NCI-H510A (cell line): ENCODE measurements at places on chromosomes 2 and 18.

GRCh38 chr18:79798999-79799370, 1.2 kb downstream of the KCNG2 start:
- no peak for DNase-seq

DNA sequence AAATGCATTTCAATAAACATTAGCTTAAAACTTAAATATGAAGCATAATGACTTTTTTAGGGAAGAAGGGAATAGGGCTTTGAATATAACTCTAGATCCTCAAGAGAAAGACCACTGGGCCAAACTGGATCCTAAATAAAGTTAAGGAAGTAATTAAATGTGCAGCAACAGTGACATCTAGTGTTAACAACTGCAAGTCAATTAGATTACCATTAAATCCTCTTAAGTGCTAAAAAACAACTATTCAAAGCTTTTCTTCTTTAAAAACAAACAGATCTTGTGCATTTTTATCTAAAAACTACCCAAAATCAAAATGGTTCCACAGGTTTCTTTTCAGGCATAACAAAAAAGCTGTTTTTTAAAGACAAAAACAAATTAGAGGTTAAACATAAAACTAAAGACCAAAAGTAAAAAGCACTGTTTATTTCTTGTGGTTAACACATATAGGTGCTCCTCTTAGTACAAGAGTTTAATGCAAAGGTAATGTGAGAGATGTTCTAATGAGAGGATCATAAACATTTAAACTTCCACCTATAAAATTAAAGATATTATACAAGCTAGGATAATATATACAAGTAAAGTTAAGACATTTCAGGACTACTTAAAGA, 111.4 kb downstream of the THADA start:
- peak; percentile 12 for DNase-seq

GRCh38 chr18:75815767-75816166, 388.3 kb upstream of the SMIM21 start:
- DNase-seq, result no peak

- no peak for DNase-seq
These were observed 8.8 kb downstream of the TTLL4 start for GRCh38 chr2:218719457-218719856.

DNA sequence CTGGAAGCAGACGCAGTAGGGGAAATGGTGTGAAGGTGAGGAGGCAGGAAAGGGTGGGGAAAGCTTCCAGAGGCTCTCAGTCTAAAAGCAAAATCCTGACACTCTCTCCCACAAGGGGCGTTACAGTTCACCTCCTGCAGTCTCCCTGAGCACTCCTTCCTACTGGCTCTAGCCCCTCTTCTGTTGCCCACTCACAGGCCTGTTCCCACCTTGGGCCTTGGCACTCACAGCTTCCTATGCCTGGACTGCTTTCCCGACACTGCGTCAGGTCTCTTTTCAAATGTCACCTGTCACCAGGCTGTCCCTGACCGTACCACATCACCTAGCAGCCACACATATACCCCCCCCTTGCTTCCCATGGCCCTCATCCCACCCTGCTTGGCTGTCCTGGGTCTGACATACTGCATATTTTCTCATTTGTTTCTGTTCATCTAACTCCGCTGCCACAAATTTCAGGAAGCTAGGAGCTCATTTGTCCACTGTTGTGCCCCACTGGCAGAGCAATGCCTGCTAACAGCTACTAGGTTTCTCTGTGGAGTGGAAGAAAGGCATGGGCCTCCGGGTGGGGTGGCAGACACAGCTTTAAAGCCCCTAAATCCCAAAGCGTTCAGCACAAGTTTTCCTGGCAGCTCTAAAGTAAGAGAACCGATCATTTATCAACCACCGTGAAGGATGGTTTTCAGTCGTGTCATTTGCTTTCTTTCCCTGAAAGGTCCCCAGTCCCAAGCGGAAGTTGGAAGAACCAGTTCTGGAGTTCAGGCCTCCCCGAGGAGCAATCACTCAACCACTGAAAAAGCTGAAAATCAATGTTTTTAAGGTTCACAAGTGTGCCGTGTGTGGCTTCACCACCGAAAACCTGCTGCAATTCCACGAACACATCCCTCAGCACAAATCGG, 118.8 kb downstream of the ZNF532 start:
- DNase-seq, result no peak

DNA sequence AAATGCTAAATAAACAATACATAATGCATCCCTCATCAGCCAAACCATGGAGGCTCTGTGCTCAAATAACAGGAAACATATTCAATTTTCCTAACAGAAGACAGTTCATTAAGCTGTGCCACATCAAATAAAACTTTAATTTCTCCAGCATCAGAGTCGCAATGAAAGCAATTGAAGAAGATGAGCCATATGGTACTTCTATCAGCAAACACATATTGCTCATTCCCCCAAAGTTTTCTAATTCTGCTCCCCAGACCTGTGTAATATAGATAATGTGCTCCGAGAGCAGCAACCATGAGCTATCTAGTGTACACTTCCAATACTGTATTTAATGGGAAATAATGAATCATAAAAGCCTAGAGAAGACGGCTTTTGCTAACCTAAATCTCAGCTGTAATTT, 263.2 kb downstream of the MEIS1 start:
- no peak for DNase-seq
